Endodermal cell (in vitro differentiated cells): ENCODE measurements at places on chromosomes 11 and 22. TPM values are rescaled to one million over a fixed set of nuclear protein-coding genes. Genes with fewer than 3 reads are reported as not detected.

Gene POTEH
- not detected in 2 replicates for total RNA-seq

Gene CEP126
- 3.2 to 3.7 TPM (median 3.3 TPM) in 3 replicates for total RNA-seq

Gene CARD10
- 20.3 TPM in 2 replicates for total RNA-seq

GRCh38 chr11:114291842-114292680, 4.1 kb upstream of the NNMT start:
- DNase-seq, result no peak

DNA sequence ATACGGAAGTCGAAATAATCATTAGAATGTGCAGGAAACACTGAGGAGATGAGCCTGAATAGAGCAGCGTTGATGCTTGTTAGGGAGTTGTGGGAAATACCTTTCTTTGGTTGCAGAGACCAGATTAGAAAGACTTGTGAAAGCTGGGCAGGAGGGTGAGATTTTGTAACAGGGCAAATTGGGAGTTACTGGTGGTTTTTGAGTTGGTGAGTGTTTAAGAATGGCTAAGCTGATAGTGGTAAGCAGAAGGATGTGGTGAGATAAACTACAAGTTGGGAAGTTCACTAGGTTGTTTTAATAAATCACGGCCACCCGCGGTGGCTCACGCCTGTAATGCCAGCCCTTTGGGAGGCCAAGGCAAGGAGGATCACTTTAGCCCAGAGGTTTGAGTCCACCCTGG, 34.4 kb downstream of the MCAM start:
- DNase-seq, result no peak

DNA sequence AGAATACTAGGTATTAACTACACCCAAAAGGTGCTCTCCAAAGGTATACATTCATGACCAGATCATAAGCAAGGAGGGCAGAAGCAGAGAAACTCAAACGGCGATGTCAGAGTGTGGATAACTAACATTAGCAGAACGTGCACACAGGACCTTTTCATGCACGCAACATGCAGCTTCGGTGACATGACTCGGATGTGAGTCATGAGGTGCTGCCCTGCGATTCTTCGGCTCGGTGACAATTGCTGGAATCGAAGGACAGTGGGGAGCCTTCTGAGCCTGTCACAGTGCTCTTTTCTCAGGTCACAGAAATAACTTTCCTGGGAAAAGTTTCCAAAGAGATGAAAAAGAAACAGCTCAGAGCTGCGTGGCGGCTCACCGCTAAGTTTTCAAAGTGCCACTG, 418.5 kb upstream of the SYN3 start:
- DNase-seq, result peak; percentile 52

DNA sequence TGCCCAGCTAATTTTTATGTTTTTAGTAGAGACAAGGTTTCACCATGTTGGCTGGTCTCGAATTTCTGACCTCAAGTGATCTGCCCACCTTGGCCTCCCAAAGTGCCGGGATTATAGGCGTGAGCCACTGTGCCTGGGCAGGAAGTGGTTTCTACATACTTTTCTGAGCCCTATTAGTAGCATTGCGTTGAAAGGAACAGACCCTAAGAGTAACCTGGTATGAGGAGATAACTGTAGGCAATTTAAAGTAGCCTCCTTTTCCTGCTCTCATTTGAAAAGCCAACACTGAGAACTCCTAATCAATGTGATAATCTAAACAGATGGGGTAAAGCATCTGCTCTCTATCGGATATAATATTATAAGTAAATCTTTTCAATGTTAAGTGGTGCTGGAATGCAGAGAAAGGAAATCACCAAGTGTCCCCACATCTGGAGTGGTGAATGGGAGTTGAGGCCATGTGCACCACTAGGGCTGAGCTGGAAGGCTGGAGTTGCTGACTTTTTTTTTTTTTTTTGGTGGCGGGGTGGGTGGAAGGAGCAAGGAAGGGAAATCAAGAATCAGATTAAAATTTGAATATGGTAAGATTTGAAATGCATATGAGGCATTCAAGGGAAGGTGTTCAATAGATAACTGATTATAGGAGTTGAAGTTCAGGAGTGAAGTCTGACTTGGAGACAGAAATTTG, 20.7 kb downstream of the PDHX start:
- DNase-seq, result no peak

DNA sequence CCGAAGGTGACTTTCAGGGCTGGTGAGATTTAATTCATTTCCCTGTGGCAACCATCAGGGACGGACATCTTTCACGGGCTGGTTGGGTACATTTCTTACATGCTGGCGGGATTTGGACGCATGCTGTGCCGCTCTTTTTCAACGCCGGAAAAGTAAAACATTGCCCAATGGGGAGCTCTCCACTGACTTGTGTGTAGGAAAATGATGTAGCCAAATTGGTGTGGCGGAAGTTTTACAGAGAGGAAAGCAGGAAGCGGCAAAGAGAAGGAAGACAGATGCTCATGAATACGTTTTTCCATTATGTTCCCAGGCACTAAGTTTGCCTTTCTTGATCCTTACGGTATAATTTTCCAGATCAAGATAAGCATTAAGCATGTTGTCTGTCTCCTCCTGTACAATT, 375.8 kb downstream of the NTM start:
- no peak for DNase-seq

DNA sequence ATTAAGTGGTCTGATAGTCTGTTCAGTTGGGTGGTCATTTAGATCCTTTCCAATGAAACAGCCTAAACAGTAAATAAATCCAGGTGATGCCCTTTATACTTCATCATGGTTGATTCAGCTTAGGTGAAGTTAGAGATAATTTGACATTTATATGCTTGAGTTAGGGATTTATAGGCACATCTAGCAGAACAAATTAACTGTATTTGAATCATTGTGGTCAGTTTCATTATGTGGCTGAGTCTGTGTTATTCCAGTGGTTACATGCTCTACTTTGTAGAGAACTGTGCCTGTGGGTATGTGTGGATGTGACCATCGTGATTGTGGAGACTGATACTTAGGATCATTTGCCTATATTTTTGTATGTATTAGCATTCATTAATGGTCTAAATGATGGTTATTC, 194.6 kb downstream of the DDX10 start:
- no peak for DNase-seq

- DNase-seq, result peak; percentile 98
These were observed 91.5 kb downstream of the CACNA1I start for GRCh38 chr22:39661842-39662685.

DNA sequence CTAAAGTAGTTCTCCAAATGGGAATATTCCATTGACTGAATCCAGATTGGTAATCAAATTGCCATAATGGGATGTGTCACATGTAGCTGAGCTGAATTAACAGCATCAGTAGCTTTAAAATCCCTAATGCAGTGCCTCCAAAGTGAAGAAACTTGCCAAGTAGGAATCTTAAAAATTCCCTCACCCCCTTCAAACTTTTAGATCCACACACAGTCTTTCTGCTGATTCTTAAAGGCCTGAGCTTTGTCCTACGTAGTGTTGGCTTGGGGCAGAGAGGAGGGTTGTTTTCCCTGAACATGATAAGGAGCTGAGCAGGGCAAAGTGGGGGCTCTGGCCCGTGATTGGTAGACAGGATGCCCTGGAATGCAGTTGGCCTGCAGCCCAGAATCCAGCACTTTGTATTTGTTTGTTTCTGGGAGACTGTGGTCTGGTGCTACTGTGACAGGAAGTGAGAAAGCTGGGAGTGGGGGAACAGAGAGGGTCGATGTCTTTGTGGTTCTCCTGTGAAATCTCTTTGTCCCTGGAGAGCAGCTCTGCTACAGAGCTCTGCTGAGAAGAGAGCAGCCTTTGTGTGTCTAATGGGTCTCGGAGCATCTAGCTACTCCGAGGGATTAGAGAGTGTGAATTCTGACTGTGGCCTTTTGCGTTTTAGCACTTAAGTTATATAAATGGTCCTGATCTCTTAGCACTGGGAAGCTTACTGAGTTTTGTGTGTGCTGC, 16.9 kb downstream of the CTNND1 start:
- peak; percentile 94 for DNase-seq

DNA sequence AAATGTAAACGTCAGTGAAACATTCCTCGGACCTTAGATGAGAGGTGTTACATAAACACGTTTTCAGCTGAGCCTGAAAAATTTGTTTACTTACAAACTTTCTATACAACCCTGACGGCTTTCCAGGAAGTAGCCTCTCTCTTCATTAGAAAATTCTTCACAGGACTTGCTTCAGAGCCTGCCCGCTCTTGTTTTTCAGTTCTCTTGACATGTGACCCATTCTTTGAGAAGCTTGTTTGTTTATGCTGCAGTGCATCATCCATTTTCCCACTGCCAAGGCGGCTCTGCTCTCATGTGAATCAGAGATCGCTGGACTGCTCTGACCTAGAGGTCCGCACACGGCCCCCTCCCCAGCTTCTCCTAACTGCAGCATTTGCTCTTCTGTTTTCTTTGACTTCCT, 47.9 kb upstream of the ARHGAP42 start:
- peak; percentile 53 for DNase-seq

GRCh38 chr11:10493041-10493663, 38.1 kb downstream of the AMPD3 start:
- DNase-seq, result peak; percentile 25
